T47D (cell line): ENCODE measurements at places on chromosomes 16 and 17.

GRCh38 chr17:43722870-43723665, 35.5 kb downstream of the SOST start:
- DNase-seq = no peak

DNA sequence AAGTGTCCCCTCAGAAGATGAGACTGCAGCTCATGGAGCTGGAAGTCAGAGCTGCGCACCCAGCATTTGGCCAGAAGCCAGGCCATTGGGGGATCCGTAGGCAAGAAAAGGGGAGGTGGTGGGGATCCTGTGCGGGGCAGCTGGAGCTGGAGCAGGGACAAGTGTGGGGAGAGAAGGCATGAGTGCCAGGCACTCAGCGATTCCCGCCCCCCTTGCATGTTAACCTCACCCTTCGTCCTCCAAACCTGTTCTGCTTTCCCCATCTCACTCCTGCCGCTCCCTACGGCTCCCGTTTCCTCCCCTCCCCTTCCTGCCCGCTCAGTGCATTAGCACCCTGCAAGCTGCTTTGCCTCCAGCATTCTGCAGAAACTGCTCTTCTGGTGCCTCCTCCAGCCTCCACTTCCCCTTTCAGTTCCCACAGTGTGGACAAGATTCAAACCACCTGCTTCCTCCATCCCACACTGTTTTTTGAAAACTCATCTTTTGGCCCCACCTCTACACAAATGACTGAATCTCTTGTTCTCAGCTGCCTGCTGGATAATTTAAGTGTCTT, 5.6 kb downstream of the ALOX15 start:
- no peak for DNase-seq

GRCh38 chr16:66382966-66383299, 16.4 kb downstream of the CDH5 start:
- no peak for DNase-seq

DNA sequence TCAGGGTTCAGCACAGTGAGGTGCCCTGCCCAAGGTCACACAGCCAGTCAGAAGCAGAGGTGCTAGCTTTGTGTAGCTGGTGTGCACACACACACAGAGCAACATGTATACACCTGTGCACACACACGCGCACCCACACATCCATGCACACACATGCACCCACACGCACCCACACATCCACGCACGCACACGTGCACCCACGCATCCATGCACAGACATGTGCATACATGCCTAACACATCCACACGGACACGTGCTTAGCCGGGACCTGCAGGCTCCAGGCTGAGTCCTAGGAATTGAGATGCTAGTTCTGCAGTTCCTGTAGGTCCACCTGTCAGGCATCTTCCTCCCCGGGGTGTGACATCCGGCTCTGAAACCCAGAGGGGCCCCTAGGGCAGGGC, 13.0 kb upstream of the DPEP1 start:
- no peak for DNase-seq

GRCh38 chr17:27579304-27579703, 51.7 kb upstream of the LGALS9 start:
- DNase-seq = no peak

- DNase-seq = no peak
Observed at GRCh38 chr16:86987746-86988670, 329.2 kb downstream of the C16orf95 start.

- no peak for DNase-seq
Observed at GRCh38 chr16:22815863-22816262, 1.9 kb downstream of the HS3ST2 start.

- DNase-seq = no peak
Observed at GRCh38 chr17:57442914-57443571, 186.7 kb downstream of the MSI2 start.

- DNase-seq = peak; percentile 25
Observed at GRCh38 chr17:41540921-41541625, 13.0 kb upstream of the KRT19 start.

GRCh38 chr16:75477680-75478473, 13.4 kb upstream of the TMEM170A start:
- DNase-seq = no peak

DNA sequence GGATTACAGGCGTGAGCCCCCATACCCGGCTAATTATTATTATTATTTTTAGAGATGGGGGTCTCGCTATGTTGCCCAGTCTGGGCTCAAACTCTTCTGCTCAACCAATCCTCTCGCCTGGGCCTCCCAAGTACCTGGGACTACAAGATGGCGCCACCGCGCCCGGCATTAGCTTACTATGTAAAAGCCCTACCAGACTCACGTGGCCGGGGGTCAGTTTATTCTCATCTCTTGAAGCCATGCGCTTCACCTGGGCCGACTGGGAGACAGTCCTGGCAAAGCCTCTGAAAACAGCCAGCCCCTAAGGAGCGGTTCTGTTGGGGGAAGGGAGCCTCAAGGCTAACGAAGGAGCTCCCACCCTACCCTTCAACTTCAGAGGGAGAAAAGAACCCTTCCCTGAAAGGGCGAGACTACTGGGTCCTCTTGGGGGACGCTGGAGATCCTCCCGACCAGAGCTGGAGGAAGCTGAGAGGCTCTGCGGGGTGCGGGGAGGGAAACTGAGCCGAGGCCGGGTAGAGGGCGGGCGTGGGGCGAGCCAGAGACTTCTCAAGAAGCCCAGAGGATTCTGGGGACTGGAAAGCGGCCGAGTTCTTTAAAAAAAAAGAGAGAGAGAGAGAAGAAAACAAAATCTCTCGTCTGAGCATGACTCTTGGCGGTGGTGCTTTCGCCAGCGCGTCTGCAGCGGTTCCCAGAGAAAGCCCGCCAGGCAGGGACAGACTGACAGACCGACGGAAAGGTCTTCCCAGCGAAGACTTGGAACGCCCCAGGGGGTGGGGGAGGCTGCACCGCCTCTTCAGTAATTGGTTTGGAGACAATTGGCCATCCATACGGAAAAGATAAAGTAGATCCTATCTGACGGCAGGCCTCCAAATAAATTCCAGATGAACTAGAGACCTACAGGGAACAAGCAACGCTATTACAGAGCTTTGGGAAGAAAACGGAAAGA, 5.6 kb upstream of the TUBG2 start:
- DNase-seq = no peak

GRCh38 chr17:80112471-80113032, 11.2 kb downstream of the GAA start:
- no peak for DNase-seq

DNA sequence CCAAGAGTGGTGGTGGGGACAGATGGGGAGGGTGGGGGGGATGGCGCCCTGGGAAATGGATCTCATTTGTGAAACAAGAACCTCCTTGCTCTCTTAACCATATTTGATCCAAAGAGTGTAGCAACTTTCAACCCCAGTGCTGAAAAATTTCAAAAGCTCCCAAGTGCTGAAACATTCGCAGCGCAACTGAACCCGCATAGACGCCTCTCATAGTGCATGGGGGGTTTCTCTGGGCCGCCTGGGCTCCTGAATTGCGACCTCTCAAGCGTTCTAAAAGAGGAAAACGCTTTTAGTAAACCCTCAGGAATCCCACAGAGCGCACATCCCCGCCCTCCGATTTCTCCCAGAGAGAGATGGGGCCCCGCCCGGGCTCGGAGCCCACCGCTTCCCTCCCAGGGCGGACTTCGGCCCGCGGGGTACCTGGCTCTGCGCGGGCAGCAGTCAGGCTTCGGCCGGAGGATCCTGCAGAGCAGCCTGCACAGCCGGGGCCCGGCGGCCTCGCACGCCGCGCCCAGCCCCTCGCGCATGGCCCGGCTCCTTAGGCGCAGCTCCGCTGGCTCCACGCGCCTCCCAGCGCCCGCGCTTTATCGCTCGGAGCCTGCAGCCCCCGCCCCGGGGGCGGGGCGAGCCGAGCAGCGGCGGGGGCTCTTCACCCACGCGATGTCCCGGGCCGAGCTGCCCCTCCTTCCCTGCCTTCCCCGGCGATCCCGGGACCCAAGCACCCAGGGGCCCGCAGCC, 7.0 kb downstream of the NOS2 start:
- DNase-seq = no peak

DNA sequence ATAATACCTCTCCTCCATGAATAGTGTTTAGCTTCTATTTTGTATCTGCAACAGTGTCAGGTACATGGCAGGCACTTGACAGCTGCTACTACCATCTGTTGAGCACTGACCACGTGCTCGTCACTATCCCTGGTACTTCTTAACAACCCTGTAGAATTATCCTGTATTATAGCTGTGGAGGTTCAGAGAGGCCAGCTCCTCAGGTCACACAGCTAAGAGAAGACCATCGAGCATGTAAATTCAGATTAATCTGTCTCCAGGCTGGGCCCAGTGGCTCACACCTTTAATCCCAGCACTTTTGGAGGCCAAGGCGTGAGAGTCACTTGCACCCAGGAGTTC, 26.3 kb downstream of the WSB1 start:
- no peak for DNase-seq

DNA sequence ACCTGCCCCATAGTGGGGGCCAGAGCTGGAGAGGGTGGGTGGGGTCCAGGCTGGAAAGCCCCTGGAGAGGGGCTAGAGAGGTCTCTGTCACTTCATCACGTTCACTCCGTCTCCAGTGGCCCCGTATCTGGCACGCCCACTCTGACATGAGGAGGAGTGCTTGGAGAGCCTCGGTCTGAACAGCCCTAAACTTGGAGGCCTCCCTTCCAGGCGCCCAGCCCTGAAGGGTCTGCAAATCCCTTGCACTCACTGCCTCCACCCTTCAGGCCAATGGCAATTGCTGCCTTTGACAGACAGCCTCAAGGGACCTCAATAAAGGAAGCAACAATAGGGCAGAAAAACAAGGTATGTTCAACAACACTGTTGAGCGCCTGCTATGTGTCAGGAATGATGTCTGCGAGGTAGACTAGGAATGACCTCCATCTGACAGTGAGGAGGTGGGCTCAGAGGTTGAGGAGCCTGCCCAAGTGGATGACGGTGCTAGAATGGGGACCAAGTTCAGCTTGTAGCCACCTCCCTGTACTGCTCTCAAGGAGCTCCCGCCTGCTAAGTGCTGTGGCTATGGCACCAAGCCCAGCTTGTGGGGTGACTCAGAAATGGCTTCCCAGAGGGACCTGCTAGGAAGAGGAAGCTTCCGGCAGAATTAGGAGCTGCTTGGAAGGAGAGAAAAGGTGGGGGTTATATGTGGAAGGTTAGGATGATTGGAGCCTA, 2.9 kb upstream of the EPX start:
- no peak for DNase-seq

- no peak for DNase-seq
Observed at GRCh38 chr16:11682655-11683096, 14.4 kb downstream of the SNN start.

DNA sequence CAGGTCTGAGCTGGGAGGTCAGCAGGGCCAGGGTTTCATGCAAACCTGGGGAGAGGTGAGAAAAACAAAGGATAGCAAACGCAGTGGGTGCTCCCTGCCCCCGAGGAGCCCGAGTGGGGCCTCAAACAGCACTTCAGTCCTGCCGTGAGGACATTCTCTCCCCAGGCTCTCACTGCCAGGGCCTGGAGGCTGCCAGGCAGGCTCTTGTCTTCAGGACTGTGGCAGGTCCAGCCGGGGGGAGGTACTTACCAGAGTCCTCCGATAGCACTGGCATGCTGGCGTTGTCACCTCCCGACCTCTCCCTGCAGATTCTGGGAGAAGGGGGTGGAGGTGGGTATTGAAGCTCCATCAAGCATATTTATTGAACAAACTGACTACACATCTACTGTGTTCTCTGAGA, 1.3 kb downstream of the MPP3 start:
- no peak for DNase-seq
